Left renal pelvis (tissue), 4 donors: ENCODE measurements at places on chromosomes 7 and 10.

GRCh38 chr10:82288461-82288881, 413.5 kb downstream of the NRG3 start:
- DNase-seq = no peak

- DNase-seq = no peak
Measured at GRCh38 chr7:93823621-93824020, 66.9 kb downstream of the TFPI2 start.

DNA sequence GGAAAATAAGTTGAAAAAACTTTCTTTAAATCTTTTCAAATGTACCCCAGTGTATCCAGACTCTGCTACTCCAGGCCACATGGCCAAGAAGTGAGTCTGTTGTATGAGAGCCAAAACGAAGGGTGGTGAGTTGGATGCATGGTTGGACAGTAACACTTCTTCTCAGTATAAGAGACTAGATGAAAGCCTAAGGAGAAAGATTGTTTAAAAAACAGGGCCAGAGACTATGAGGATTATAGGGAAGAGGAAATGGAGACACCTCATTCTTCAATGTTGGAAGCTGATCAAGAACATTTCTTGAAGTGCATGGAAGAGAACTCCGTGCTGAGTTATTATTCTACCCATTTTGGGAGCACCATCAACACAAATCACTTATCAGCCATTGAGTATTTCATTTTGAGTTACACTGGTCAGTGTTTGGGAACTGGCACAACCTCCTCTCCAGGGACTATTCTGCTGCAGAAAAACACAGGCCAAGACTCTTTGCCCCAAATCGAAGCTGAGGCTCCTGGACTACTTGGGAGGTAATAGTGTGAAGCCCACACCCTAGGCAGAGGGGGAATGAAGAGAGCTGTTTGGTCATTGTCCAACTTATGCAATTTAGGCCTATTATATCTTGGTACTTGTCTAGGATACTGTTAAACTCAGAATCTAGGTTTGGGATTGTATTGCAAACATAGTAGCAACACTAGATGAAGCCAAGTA, 123.0 kb upstream of the SEC61G start:
- DNase-seq = no peak

GRCh38 chr10:133159611-133159949, 439 bp upstream of the KNDC1 start:
- DNase-seq = no peak

GRCh38 chr7:127794136-127794535, 142.1 kb downstream of the SND1 start:
- DNase-seq = no peak

DNA sequence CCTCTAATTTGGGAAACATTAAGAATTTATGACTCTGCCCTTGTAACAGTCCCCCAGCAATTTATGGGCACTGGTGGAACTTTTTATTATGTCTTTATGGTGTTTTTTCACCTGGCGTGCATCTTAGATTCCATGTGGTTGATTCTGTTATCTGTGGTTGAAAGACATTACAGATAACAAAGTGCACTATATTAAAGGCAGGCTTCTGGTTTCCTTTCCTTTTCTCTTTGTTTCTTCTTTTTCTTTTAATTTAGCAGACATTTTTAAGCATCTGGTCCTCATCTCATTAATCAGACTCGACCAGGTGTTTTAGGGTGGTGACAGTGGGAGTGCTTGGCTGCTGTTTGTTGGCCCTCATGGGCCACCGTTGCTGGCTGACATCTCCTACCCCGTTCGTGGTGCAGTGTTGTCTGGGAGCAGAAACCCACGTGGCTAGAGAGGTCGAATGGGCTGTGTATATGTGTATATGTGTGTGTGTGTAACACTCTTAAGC, 77.4 kb downstream of the LRMDA start:
- no peak for DNase-seq

DNA sequence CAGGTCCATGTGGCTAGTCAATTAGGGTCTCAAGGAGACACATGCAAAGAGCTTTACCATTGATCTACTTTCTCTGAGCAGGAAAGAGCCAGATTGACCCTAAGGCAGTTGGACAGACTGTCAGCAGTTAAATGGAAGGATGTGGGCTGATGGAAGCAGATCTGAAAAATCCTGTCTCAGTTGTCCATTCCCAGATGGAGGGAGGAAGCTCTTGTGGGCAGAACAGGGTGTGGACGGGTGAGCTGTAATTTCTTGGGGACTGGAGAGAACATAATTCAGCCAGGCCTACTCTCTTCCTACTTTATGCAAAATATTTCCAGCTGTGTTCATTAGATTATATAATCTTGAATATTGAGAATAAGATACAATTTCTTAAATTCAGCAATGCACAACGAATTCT, 163.6 kb downstream of the GNAT3 start:
- no peak for DNase-seq

GRCh38 chr10:116440330-116441030, 12.8 kb downstream of the PNLIPRP3 start:
- DNase-seq = no peak

- no peak for DNase-seq
Measured at GRCh38 chr7:158476331-158476932, 111.2 kb downstream of the PTPRN2 start.

DNA sequence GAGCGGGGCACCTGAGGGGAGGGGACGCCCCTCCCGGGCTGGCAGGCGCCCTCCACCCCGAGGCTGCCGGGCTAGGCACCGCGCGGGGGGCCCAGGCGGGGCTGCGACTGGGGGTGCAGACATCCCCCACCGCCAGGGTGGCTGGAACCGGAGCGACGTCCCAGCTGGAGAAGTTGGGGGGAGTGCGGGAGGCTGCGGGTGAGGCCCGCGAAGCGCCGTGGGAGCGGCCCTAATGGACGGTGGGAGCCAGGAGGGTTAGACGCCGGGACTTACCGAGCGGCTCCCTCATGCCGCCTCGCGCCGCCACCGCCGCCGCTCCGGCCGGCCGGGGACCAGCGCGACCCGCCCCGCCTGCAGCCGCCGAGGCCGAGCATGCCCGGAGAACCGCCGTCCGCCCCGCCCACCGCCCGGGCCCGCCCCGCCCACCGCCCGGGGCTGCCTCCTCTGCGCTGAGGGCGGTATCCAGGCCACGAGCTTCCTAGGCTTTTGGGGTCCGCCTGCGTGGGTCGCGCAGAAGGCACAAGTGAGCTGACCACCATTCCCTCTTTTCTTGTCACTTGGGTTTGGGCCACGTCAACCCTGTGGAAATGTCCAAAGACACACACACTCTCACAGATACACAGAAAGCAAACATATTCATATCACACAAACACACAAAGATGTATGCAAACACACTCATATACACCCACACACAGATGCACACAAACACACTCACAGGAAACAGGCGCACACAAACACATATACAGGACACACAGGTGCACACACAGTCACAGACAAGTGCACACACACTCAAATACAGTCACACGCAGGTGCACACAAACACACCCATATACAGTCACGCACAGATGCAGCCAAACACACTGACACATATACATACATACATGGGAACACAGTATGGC, at the start of gene JCAD:
TSS of gene JCAD (minus strand) at position 378 of the 899 bp plus-strand sequence. CDS start 11,774 bp downstream, outside the sequence.
- no peak for DNase-seq

DNA sequence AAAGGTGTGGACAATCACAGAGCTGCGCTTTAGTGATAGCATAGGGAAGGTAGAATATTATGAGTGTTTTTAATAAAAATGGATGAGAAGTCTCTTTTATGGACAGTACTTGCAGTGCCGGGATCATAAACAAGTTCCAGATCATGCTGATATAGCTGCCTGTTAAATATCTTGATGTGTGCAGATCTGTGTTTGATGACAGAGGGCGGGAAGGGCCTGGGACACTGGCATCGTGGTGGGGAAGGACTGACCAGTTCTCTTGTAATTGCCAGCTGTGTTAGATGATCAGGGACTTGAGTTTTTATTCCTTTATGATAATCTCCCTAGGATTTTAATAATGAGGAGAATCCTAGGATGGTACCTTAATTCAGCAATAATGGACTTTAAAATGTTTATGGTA, 14.6 kb downstream of the SND1 start:
- no peak for DNase-seq

- DNase-seq = peak; percentile 83
Measured at GRCh38 chr10:95601116-95601719, 40.0 kb upstream of the SORBS1 start.

DNA sequence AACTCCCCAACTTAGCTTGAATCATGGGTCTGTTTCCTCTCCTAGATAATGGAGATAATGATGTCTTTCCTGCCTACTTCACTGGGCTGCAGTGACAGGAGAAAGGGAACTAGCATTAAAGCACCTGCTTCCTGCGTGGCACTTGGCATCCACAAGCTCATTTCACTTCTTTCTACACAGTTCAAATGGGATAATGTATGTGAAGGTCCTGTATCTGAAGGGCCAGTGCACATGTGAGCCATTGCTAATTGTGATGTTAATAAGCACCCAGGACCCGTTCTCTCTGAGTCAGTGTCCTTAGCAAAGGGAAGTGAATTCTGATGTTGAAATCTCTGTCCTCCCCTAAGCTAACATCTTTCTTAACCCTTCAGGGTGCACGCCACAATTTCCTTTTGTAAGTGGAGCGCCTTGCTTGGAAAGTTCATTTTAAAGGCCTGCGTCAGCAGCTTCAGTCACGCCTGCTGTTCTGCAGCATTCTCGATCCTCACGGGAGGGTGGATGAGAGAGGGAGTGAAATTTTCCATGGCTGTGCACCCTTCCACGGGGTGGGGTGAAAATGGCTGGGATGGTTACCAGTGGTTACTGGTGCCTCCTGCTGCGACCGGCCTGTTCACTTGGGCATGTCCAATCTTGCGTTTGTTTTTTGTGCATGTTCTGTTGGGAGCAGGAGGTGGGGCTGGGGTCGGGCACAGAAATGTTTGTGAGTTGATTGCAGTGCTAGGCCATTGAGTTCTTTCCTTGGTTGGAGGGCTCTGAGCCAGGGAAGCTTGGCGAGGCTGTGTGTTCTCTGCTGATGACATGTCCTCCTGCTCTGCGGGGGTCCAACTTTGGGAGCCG, 59.2 kb downstream of the HK1 start:
- no peak for DNase-seq

GRCh38 chr10:30231071-30231652, 117.9 kb downstream of the MTPAP start:
- no peak for DNase-seq

GRCh38 chr10:56823849-56824248, 462.8 kb upstream of the ZWINT start:
- no peak for DNase-seq

DNA sequence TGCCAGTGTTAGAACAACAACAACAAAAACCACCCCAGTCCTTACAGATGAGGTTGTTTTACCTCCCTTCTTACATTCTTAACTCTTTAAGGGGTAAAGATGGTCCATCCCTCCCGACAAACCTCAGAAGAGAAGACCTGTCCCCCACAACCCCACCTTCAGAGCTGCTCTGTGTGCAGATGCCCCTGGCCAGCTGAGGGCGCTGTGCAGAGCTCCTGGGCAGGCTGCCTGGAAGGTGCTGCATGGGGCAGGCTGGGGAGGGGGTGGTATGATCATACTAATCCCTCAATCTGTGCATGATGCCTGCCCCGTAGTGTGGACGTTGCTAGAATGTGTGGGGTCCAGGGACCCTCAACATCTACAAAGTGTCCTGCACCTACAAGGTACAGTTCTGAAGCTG, 387.1 kb downstream of the INHBA start:
- no peak for DNase-seq

DNA sequence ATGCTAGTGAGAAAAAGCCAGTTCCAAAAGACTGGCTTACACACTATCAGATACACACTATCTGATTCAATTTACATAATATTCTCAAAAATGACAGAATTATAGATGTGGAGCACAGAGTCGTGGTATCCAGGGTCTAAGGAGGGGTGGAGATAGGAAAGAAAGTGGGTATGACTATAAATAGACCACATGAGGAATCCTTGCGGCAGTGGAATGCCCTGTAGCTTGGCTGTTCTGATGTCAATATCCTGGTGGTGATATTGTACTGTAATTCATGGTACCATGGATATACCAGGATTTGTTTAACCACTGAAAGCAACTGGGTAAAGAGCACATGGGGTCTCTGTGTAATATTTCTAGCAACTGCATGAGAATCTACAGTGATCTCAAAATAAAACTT, 67.7 kb upstream of the TMEM72 start:
- no peak for DNase-seq

GRCh38 chr10:69769395-69769992, 32.2 kb upstream of the COL13A1 start:
- DNase-seq = no peak

DNA sequence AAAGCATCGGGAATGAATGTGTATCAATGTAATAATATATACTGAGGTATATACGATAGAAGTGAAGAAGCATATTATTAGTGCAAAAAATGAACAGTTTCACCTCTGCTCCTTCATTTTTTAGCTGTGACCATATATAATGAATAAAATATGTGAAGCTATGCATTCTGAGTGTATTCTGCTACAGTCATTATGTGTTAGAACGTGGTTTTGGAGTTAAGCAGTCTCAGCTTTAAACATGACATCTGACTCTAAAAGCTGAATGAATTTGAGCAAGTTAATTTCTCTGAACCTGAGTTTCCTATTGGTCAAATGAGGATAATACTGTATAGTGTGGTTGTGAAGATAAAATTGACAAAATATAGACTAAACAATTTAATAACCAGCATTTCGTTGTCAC, 358.1 kb downstream of the SUGCT start:
- no peak for DNase-seq

GRCh38 chr10:46098386-46098785, 52.3 kb upstream of the MSMB start:
- DNase-seq = no peak

- no peak for DNase-seq
Measured at GRCh38 chr7:76077435-76077834, 29.5 kb downstream of the MDH2 start.

DNA sequence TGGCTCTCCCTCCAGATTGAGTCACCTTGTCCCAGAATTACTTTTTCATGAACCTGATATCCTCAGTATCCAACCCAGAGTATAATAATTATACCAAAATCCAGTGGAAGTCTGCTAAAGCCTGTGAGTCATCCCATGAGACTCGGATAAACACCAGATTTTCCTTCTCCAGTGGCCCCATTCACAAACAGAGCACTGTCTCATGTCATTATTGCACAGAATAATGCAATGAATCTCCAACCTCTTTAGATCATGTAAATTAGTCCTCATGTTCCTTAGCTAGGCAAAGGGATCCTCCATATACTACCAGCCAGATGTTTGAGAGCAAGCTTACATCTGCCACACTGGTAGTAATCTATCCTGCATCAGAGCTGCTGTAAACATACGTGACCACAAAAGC, 89.0 kb downstream of the AMPH start:
- DNase-seq = no peak

GRCh38 chr7:145692237-145692950, 424.2 kb upstream of the CNTNAP2 start:
- no peak for DNase-seq

GRCh38 chr10:269440-270074, 134.3 kb downstream of the ZMYND11 start:
- no peak for DNase-seq

- no peak for DNase-seq
Measured at GRCh38 chr10:48805848-48806247, 121.2 kb downstream of the WDFY4 start.

DNA sequence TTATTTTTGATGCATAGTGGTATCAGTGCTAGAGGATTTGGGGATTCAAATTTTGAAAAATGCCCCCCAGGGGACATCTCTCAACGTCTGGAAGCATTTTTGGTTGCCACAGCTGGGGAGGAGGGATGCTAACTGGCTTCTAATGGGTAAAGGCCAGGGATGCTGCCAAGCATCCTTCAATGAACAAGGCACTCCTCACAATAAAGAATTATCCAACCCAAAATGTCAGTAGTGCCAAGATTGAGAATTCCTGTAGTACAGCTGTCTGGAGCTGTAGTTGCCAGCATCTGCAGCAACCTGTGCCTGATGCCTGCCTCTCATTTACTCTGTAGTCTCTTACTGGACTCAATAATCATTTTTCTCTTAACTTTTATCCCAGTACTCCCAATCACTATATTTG, 53.5 kb downstream of the SEPTIN7 start:
- no peak for DNase-seq
